ENCODE measurements at places on chromosomes 4 and X. TPM values are rescaled to one million over a fixed set of nuclear protein-coding genes. Genes with fewer than 3 reads are reported as not detected.
A peak's percentile ranks its signal among the peaks of the same experiment; 100 is the strongest.

F8 gene
- 17.0 TPM for total RNA-seq

UGT2B17 gene
- total RNA-seq, result not detected

EIF4E gene
- total RNA-seq, result 67.7 TPM

GPM6B gene
- 33.2 TPM for total RNA-seq

SHROOM2 gene
- 1.4 TPM for total RNA-seq

RBBP7 gene
- total RNA-seq, result 150 TPM

CXorf49B gene
- not detected for total RNA-seq

H2BW2 gene
- total RNA-seq, result not detected

DNA sequence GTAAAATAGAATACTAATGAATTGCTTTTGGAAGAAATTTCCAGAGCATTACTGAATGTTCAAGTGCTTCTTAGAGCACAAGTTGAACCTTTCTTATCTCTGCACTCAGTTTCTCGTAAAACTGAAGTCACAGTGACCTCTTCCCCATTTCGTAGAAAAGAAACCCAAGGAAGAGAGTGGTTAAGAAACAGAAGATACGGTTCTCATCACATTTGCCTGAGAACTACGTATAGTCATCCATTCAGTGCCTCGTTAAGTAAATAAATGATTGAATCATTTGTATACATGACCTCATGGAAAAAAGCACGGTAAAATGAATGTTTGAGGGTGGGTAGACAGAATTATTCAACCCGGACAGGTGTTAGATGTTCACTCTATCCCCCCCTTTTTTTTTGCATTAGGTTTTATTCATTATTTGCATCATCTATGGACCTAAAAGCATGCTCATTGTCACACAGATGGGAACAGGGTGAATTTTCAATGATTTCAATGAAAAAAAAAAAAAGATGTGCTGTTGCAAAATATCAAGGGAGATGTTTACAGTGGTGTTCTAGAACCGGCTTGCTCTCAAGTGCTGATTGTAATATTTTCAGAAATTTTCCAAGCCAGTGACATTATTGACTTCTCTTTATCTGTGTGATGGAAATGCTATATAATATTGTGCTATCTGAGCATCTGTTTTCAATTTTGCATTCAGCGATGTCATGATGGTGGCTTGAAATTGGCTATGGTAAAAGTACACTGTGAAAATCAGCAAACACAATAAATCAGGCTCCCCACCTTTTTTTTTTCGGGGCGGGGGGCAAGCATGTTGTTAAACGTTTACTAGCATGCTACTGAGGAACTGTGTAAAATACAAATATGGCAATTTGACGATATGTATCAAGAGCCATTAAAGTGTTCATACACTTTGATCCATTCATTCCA, 4.3 kb downstream of the RHOH start:
- DNase-seq, result no peak

DNA sequence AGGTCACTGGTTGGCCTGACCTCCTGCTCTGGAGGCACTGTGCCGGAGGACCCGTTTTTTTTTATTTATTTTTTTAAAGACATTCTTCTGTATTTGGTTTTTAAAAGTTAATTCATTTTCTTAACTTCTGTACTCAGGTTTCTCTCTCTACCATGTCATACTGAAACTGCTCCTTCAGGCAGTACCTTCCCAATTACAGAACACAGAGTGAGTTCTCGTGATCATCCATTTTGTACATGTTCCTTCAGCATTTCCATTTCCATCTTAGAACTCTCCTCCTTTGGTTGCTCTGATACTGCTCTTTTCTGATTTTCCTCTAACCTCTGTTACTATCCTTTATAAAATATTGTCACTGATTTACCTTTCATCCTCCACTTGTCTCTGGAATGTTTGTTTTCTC, 17.9 kb downstream of the UBE2K start:
- DNase-seq, result no peak

GRCh38 chr4:24278693-24279092, 305.7 kb downstream of the DHX15 start:
- no peak for DNase-seq

GRCh38 chrX:17788439-17788838, 51.1 kb downstream of the SCML1 start:
- DNase-seq, result no peak

GRCh38 chr4:15234116-15234855, 193.5 kb upstream of the C1QTNF7 start:
- DNase-seq, result no peak

- no peak for DNase-seq
These were observed 1.1 kb upstream of the SLC10A7 start for GRCh38 chr4:146522869-146523205.

GRCh38 chr4:140637836-140638235, 69.1 kb upstream of the UCP1 start:
- DNase-seq, result no peak

GRCh38 chr4:132334081-132334480, 815.0 kb upstream of the PCDH10 start:
- no peak for DNase-seq

DNA sequence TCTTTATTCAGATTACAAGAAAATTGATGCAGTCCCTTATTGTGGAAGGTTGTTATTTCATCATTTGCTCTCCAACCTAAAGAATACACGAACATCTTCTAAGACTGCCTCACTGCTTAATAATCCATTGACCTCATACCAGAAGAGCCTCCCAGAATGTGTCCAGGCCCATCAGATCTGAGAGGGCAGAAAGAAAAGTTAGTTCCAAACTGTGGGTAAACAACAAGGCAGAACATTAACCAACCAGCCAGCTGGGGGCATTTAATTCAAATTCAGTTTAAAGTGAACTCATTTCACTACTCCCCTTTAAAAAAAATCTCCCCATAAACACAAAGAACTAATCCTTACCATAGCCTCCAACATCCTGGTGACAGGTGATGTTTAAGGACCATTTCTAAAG, 13.8 kb downstream of the GPC4 start:
- no peak for DNase-seq

- no peak for DNase-seq
These were observed 2.9 kb downstream of the MSANTD1 start for GRCh38 chr4:3251691-3252479.

GRCh38 chrX:74133156-74133796, 170.7 kb upstream of the ZCCHC13 start:
- DNase-seq, result no peak

- DNase-seq, result no peak
These were observed 746.3 kb upstream of the FAM241A start for GRCh38 chr4:111398906-111399330.

GRCh38 chr4:44632733-44633132, 18.7 kb downstream of the YIPF7 start:
- no peak for DNase-seq

DNA sequence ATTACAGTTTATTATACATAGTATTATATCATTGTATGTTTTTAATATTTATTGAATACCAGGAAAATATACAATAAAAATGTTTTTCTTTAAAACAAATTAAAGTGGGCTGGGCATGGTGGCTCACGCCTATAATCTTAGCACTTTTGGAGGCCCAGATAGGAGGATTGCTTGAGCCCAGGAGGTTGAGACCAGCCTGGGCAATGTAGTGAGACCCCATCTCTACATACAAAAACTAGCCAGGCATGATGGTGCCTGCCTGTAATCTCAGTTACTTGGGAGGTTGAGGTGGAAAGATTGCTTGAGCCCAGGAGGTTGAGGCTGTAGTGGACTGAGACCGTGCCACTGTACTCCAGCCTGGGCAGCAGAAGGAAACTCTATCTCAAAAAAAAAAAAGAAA, 38.3 kb upstream of the PDS5A start:
- no peak for DNase-seq

DNA sequence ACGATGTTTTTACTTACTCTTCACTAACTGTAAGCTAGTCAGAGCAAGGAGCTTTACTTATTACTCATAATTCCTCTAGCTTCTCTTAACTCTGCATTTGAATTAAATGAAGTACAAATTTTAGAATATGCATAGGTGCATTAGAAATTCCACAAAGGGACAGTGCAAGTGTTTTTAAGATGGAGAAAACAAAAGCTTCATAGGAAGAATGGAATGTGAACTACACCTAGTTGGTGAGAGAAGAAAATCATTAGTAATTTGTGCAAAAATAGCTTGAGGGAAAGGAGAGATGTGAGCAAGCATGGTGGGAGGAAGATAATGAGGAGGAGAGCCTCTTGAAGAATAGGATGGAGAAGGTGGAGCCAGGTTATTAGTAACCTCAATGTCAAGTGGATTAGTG, 77.5 kb upstream of the SMARCA5 start:
- DNase-seq, result no peak

DNA sequence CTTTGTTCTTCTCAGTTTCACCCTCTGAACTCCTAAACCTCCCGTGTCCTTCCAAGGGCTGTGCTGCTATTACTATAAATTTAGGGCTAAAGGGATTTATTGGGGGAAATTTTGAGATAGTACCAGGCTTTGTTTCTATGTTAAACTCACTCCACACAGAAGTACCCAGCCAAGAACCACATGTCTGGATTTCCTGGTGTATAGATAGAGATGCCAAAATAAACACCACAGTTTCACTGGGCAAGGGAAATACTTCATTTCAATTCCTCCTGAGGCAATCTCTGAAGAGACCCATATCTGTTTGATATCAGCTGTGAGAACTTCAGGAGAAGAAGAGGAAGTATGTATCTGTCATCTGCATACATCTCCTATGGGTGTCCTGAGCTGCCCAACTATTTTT, 21.7 kb upstream of the CLNK start:
- no peak for DNase-seq

- DNase-seq, result no peak
These were observed 56.7 kb downstream of the TSPAN5 start for GRCh38 chr4:98601708-98602107.

DNA sequence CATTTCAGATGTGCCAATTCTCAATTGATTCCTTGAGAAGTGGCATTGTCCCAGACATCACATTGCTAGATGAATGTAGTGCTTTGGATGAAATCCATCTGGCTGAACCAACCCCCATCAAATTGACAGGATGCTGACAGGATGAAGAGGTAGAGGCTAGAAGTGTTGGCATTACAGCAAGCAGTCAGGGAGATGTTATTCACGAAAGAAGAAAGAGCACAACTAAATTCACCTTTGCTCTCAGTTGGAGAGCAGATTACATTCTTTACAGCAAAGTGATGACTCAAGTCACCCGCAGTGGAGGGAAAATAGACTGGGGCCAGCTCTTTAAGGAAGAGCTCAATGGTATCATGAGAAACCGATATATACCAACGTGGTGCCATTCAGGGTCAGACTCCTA, 259.6 kb downstream of the C4orf33 start:
- no peak for DNase-seq

DNA sequence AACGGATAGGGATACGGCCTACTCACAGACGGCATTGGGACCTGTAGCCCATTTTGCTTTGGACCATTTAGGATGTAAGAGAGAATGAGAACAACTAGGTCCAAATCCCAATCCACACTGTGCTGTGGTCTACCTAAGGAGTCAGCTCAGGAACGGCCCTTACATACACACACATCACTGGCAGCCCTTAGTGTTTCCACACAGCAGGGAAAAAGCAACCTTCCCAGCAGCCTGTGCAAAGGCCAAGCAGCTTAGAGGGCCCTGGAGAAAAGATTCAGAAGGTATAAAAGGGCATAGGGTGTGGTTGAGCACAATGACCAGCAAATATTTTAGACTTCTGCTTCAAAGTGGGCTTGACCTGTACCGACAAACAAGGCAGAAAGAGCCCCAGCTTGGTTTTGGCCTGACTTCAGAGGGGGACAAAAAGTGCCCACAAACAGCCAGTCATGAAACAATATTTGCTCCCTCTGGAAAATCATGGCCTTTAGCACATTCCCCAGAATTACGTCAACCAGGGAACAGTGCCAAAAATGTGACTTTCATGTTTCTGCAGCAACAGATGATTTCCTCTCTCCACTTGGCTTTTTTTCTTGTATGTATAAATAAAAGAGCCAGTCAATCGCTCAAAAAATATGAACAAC, 359.5 kb upstream of the FGF16 start:
- no peak for DNase-seq

DNA sequence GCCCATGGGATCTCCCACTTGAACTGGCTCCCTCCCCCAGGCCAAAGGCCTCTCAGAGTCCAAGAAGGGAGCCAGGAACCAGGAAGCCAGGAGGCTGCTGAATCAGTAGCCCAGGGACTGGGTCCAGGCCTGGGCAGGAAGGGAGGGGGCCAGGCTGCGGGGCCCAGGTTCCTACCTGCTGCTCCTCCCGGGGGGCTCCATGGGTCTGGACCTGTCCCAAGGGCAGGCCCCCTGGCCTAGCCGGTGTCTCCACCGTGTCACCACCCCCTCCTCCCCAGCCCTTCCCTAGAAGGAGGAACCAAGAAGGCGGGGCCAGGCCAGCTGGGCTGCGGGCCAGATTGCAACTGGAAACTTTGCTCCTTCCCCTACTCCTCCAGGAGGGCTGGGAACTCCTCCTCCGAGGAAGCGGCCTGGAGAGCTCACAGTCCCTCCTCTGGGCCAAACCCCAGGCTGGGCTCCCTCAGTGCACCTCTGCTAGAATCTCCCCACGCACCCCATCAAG, at the start of gene IQSEC2:
Gene IQSEC2 (minus strand): TSS at position 264 of the 502 bp plus-strand sequence.
- DNase-seq, result peak; percentile 93

- no peak for DNase-seq
These were observed 58.6 kb upstream of the MSX1 start for GRCh38 chr4:4800646-4801408.

- no peak for DNase-seq
These were observed 851.0 kb downstream of the RAB28 start for GRCh38 chr4:12633053-12633651.

- DNase-seq, result no peak
These were observed 2.9 kb upstream of the GRPR start for GRCh38 chrX:16120431-16120830.

- no peak for DNase-seq
These were observed 201.1 kb upstream of the FAT1 start for GRCh38 chr4:186924723-186925122.

DNA sequence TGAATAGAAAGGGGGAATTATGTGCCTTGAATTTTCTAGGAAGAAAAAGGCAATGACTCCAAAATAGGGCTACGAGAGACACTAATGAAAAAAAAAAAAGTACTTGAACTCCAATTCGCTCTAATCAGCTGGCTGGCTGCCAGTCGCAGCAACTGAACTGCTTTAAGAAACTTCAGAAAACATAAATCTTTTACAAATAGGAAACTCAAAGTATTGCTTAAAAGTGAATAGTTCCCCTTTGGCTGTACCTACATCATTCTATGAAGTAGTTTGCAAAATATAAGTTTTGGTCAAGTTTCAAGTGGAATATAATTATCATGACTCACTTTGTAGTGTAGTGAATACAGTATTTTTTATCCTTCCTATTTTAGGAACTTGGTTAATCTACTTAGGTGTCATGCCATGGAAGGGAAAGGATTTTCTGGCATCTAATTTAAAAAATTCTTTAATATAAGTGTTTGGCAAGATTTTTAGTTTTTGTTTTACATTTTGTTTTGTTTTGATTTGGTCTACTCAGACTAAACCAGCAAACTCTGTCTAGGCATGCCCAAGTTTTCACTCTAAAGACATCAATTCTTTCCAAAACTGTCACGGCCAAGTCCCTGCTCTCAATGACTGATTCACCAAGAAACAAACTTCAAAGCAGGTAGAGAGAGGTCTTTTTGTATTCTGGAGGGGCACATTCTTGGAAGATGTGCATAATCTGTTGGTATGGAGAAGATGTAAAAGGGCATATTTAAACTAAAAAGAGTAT, 382.4 kb upstream of the GALNT7 start:
- no peak for DNase-seq
